Adipocyte (in vitro differentiated cells): ENCODE measurements at places on chromosomes 6 and 20.

DNA sequence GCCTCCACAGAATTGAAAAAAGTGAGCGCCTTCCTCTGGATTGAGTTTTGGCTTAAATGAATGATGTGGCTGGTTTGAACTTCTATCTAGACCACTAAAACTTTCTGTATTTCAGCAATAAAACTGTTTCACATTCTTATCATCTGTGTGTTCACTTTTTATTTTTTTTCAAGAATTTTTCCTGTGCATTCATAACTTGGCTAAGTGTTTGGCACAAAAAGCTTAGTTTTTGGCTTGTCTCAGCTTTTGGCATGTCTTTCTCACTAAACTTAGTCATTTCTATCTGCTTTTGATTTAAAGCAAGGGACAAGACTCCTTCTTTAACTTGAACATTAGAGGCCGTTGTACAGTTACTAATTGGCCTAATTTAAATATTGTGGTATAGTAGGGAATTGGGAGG is 1015.1 kb downstream of the EPHA7 start:
- DNase-seq = no peak

- DNase-seq = peak; percentile 96
These were observed 27.2 kb upstream of the BTBD3 start for GRCh38 chr20:11890331-11891076.

GRCh38 chr6:152794696-152795095 is 44.1 kb downstream of the VIP start:
- DNase-seq = no peak

GRCh38 chr6:2449572-2449940 is 204.2 kb upstream of the GMDS start:
- DNase-seq = no peak

DNA sequence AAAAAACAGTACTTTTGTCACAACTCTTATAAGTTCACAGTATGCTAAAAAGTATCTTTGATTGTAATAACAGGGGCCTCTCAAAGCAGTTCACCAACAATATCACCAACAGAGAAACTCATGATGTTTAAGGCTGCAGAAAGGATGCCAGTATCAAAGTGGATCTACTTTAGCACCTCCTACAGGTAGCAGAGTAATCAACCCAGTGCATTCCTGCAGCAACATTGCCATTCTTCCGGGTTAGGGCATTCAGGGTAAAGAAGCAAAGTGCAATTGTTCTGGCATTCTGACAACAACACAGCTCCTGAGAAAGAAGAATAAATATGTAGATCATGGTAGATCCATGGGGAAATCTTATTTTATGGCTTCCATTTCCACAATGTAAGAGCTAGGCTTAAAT is 7.6 kb upstream of the SLC17A4 start:
- no peak for DNase-seq

DNA sequence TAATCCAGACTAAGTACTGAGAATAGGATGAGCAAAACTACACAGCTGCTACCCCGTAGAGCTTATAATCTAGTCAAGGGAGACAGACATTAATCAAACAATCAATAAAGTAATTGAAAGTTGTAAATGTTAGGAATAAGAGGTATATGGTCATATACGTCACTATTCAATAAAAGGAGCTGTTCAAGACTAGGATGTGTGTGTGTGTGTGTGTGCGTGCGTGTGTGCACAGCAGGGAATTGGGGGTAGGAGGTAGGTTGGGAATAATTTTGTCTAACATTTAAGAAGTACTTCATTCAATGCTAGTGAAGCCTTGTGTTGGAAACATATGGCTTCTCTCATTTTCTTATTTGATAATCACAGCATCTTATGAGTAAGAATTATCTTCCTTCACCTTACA is 41.8 kb downstream of the SESN1 start:
- no peak for DNase-seq

GRCh38 chr20:3328501-3328900 is 79.0 kb downstream of the DNAAF9 start:
- DNase-seq = no peak

- DNase-seq = no peak
These were observed 289.4 kb downstream of the GRIK2 start for GRCh38 chr6:101682937-101683336.

- DNase-seq = no peak
These were observed 36.7 kb upstream of the PTPRK start for GRCh38 chr6:128557081-128557480.

DNA sequence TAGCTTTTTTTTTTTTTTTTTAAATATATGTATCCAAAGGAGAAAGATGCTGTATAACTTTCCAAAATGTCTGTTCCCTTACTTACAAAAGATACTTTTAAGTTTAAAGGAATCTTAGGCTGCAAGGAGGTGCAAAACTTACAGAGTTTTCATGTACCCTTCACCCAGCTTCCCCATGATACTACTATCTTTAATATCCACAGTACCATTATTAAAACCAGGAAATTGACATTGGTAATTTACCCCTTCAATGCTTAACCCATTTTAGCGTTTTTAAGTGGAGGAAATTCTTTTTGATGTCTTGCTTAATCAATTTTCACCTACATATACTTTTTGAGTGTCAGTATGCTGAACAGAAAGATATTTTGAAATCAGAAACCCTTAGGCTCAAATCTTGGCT is 310.9 kb downstream of the PRL start:
- no peak for DNase-seq

DNA sequence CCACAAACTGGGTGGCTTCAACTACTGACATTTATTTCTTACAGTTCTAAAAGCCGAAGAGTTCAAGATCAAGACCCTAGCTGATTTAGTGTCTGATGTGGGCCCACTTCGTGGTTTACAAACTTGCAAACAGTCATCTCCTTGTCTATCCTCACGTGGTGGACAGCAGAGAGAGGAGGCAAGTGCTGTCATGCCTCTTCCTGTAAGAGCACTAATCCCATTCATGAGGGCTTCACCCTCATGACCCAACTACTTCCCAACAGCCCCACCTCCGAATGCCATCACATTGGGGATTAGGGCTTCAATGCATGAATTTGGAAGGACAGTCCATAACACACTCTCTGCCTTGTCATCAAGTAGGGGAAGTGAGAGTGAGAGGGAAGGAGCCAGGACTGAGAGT is 15.6 kb upstream of the ISM1 start:
- DNase-seq = no peak

DNA sequence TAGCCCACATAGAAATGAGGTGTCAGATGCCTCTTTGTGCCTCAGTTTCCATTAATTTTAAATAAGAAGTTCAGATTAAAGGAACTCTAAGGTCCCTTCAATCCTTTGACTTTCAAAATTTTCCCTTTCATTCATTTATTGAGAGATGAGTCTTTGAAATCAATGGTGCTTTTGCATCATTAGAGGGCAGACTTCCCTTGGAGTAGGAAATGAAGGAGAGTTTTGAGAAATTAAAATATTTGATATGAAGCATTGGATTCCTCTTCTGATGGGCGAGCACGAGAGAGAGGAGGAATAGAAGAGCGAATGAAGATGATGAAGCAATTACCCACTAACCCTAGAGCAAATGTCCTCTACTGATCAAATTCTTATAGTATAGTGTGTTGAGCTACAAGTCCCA is 105.7 kb downstream of the EDN1 start:
- DNase-seq = peak; percentile 49

DNA sequence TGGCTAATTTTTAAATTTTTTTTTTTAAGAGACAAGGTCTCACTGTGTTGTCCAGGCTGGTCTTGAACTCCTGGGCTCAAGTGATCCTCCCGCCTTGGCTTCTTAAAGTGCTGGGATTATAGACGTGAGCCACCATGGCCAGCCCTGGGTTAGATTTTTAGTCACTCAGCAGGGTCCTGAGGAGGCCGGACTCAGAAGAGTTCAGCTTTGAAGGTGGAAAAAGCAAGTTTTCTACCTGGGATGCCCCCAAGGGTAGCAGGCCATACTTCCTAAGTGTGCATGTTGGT is 44.2 kb downstream of the FGD2 start:
- no peak for DNase-seq

DNA sequence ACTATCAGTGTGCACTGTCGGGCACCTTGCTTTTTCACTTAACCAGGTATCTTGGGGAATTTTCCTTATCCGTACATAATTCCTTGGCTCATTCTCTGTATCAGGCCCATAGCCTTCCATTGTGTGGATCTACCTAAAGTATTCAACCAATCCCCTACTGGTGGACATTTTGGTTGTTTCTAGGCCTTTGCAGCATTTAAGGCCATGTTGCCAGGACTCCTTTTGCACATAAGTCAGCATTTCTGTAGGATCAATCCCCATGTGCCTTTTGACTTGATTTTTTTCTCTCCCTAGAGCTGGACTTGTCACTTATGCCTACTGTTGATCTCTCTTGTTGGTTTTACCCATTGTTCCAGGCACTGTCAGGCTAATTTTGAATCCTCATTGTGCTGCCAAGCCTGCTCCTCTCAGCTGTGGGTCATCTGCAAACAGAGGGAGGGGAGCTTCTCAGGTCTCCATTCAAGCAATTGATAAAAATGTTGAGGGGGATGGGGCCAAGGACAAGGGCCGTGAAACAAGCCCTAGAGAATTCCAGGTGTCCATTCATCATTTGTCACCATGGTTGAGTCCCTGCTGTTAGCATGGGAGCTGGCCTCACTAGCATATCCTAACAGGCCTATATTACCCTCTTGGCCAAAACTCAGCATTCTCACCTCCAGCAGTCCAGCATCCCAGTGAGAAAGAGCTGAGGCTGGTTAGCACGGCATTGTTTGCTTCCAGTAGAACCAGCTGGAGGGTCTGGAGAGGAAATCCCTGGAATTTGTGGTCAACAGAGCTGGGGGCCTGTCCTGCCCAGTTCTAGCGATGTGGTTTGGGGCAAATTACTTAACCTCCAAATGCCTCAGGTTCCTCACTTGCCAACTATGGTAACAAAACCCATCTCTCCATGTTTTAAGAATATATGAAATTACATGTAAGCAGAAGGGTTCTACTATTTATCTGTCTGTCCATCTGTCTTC is 178.4 kb downstream of the MRPL14 start:
- DNase-seq = peak; percentile 53

- no peak for DNase-seq
These were observed 450.0 kb downstream of the HAO1 start for GRCh38 chr20:7490288-7490687.

DNA sequence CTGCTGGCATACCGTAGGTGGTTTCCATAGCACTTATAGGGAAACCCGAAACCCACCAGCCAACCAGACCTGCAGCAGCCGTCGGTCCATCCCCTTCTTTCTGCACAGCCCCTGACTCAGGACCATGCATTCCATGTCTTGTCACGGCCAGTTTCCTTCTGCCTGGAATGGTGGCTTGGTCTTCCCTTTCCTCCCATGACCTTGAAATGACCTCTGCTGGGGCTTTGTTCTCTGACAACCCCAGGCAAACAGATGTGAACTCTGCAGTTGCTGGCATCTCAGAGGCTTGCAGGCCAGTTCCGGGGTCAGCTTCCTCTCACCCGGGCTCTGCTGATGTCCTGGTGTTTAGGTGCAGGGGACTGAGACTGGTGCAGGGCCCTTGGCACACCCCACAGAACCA is 250.8 kb downstream of the SMOC2 start:
- no peak for DNase-seq

DNA sequence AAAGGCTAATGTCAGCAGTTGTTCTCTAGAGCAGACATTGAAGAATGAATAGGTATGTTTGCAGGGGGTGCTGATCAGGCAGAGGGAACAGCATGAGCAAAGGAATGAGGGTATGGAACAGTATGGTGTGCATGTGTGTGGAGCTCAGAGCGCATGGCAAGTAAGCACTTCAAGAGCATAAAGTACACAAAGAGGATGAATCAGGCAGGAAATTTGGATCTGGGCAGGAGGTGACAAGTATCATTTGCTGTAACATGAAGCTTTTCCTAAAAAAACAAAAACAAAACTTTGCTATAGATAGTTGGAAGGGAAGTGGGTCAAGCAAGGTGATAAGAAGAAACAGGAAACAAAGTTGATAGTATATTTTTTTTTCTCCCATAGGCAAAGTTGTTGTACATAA is 746.8 kb downstream of the HDGFL1 start:
- DNase-seq = no peak

GRCh38 chr6:151629791-151630190 is 136.0 kb downstream of the CCDC170 start:
- no peak for DNase-seq

GRCh38 chr6:113862112-113862511 is 5.0 kb downstream of the MARCKS start:
- DNase-seq = no peak

DNA sequence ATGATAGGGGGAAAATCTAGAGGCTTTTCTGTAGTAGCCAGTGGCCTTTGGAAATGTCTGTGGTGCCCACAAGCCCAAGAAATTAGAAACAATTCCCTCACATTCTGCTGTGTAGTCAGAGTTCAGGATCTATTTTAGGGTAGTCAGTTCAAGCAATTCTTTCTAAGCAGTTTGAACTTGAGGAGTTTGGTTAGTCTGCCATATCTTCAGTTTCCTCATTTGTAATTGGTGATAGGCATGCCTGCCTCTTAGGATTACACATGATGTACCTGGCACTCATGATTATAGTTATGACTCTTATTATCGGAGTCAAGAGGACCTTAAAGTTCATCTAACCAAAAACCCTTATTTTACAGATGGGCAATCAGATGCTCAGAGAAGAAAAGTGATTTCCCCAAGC is 21.2 kb upstream of the MEP1A start:
- DNase-seq = no peak

DNA sequence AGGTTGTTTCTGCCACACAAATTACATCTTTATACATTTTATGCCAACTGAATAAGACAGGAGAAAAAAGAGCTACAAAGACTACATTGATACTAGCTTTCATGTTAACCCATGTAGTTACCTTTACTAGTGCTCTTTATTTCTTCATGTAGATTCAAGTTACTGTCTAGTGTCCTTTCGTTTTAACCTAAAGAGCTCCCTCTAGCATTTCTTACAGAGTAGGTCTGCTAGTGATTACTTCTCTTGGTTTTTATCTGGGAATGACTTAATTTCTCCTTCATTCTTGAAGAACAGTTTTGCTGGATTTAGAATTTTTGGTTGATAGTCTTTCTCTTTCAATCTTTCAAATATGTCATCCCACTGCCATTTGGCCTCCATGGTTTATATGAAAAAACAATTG is 21.2 kb upstream of the NOP56 start:
- peak; percentile 19 for DNase-seq

- DNase-seq = peak; percentile 8
These were observed 822 bp downstream of the AFG1L start for GRCh38 chr6:108295676-108296075.

- no peak for DNase-seq
These were observed 173.9 kb upstream of the PMEPA1 start for GRCh38 chr20:57883761-57884160.

DNA sequence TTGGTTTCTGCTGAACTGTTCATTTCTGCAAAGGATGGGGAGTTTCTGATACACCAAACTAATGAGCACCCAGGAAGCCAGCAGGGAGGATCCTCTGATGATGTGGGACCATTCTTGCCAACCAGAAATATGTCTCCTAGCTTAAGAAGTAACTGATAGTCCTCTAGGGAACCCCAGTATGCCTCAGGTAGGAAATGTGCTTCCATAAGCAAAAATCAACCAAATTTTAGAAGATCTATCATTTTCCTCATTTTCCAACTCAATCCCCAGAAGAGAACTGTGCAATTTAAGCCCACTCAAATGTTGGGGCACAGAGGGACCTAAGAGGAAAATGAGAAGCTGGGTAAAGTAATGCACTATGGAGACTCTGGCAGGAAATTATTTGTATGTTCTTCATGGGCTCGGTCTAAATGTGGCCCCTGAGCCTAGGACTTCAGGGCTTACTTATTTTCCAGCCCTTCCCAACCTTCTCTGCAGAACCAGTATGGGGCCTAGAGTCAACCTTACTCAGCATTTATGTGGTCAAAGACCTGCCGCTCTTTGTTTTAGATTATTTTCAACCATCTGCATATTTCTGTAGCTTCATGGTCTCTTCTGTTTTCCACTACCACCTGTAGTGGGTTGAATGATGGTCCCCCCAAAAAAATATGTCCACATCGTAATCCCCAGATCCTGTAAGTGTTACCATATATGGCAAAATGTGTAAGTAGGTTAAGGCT is 359.8 kb upstream of the CDH4 start:
- no peak for DNase-seq
